ENCODE measurements at places on chromosomes 16 and 17.

GRCh38 chr17:68572138-68572842 lies 28.9 kb downstream of the FAM20A start:
- DNase-seq, result no peak

DNA sequence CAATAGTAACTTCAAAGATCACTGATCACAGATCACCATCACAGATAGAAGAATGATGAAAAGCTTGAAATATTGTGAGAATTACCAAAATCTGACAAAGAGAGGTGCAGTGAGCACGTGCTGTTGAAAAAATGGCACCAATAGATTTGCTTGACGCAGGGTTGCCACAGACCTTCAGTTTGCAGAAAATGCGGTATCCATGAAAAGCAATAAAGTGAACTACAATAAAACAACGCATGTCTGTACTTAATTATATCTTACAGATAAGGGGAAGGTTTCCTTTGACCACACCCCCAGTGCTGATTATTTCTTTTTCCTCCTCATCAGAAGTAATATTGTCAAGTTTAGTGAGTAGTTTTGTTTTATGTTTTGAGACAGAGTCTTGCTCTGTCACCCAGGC lies 21.1 kb upstream of the PYDC1 start:
- DNase-seq, result no peak

GRCh38 chr16:87471278-87472141 lies 21.3 kb downstream of the ZCCHC14 start:
- DNase-seq, result no peak

- DNase-seq, result no peak
These were observed 14.7 kb downstream of the TXNDC11 start for GRCh38 chr16:11727796-11728543.

All from H4 (cell line).